GM23248 (cell line): ENCODE measurements at places on chromosomes 4 and X. TPM values are rescaled to one million over a fixed set of nuclear protein-coding genes. Genes with fewer than 3 reads are reported as not detected.
A peak's percentile ranks its signal among the peaks of the same experiment; 100 is the strongest.

GRCh38 chrX:53088136-53088974, 5.6 kb upstream of the KANTR start:
- DNase-seq, result peak; percentile 80

- DNase-seq, result peak; percentile 48
These were observed 111.0 kb downstream of the RASGEF1B start for GRCh38 chr4:81360737-81361136.

- DNase-seq, result peak; percentile 6
These were observed 20.4 kb downstream of the APOOL start for GRCh38 chrX:85024044-85024443.

The ADH1A gene
- total RNA-seq, result not detected in 2 replicates

- peak; percentile 84 for DNase-seq
These were observed 1.7 kb upstream of the FGFRL1 start for GRCh38 chr4:1009542-1010394.

The SHISA3 gene
- 0.65 TPM in 1 of 2 replicates, not detected in the other for total RNA-seq

DNA sequence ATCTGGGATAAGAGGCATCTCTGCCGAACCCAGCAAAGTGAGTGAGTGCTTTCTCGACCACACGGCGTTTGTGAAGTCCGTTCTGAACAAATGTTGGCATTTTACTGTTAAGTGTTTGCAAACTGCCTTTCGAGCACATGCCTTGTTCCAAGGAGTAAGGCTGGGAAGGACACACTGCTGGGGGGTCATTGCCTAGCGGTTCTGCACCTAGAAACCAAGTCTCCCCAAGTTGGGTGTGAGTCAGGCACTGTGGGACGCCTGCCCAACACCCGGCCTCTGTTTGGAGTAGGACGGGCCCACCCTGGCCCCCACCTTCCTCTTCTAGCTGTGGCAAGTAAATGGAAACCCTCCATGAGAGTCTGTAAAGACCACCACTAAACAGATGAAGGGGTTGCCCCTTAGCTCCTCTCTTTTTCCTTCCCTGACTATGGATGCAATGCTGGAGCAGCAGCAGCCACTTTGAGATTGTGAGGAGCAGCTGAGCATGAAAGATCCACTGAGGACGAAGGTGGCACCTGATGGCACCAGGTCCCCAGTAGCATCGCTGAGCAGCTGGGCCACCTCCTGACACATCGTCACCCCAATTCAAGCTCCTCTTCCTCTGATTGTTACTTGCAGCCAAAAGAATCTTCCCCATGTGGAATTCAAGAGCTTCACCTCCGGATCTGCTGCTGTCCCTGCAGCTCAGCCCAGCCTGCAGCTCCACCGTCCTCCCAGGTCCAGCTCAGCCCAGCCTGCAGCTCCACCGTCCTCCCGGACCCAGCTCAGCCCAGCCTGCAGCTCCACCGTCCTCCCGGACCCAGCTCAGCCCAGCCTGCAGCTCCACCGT, 6.3 kb downstream of the CPLX1 start:
- no peak for DNase-seq

The PPP4R3C gene
- not detected in 2 replicates for total RNA-seq
